Memory B cell (primary cell): ENCODE measurements at places on chromosomes 4 and X.

GRCh38 chrX:147550217-147550616 is 361.5 kb upstream of the FMR1 start:
- H3K4me3 ChIP-seq, result no peak overlapping the region
- H3K4me1 ChIP-seq, result no peaks in the 10 kb centered on the region
- H3K27ac ChIP-seq, result no peak overlapping the region
- no peaks in the 10 kb centered on the region for H3K27me3 ChIP-seq
- H3K36me3 ChIP-seq, result no peaks in the 10 kb centered on the region
- no peak for DNase-seq

GRCh38 chr4:113024388-113024787 is 25.1 kb upstream of the ANK2 start:
- no peak overlapping the region for H3K27ac ChIP-seq
- H3K36me3 ChIP-seq, result no peaks in the 10 kb centered on the region
- peaks cover 6% of the 10 kb centered on the region for H3K27me3 ChIP-seq
- no peak overlapping the region for H3K4me3 ChIP-seq
- no peak for DNase-seq

DNA sequence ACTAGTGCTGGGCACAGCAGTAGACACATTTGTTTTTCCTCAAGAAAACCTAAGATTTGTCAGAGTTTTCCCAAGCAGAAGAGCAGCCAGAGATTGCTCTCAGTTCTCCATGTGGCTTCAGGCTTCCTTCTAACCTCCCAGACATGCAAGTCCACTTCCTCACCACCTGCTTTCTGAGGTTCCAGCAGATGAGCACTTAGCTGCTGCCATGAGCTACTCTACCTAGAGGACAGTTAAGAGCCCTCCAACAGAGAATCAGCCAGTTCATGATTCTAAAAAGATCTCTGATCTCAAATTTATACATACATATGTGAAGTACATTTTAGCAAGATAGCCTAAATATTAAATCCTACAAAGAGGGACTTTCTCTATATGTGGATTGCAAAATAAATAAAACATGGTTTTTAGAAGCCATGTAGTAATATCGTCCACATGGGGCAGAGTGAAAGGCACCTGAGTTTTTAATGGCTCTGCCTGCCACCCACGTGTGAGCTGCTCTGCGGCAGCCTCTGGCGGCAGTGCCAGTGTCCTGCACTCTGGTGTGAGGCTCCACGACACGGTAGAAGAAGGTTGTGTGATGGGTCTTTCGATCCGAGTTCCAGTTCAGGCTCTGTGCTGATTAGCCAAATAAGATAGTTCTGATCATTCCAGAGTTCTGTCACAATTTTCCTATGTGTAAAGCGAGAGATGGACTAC is 10.3 kb downstream of the CYP4V2 start:
- DNase-seq, result peak; percentile 29
- H3K36me3 ChIP-seq, result peaks cover 10% of the 10 kb centered on the region
- H3K27me3 ChIP-seq, result no peaks in the 10 kb centered on the region
- H3K4me1 ChIP-seq, result peaks cover 18% of the 10 kb centered on the region

GRCh38 chrX:118225711-118226428 is 109.3 kb upstream of the KLHL13 start:
- H3K27me3 ChIP-seq, result peaks cover 2% of the 10 kb centered on the region
- H3K4me1 ChIP-seq, result no peaks in the 10 kb centered on the region
- no peaks in the 10 kb centered on the region for H3K36me3 ChIP-seq

GRCh38 chr4:997375-998071 is 4.3 kb upstream of the SLC26A1 start:
- H3K4me1 ChIP-seq, result peaks cover 22% of the 10 kb centered on the region
- peaks cover 14% of the 10 kb centered on the region for H3K27me3 ChIP-seq
- H3K4me3 ChIP-seq, result peak overlapping the region; percentile 44
- peaks cover 1% of the 10 kb centered on the region for H3K36me3 ChIP-seq
- no peak for DNase-seq

DNA sequence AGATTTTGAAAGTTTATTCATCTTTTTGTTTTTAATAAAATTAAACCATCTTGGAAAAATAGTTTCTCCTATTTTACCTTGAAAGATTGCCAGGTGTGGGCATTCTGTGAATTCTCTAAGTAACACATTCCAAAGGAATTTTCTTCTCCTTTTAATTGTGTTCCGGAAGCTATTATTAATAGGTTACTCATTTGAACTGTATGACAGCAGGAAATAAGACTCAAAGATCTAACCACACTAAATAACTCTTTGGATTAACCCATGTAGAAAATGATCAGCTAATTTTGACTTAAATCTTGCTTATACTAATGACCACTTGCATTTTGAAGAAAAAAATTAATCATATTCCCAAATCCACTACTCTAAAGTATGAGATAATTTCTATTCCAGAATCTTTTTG is 17.6 kb upstream of the CCNI start:
- H3K4me1 ChIP-seq, result peaks cover 16% of the 10 kb centered on the region
- no peaks in the 10 kb centered on the region for H3K27me3 ChIP-seq
- H3K4me3 ChIP-seq, result no peak overlapping the region
- no peaks in the 10 kb centered on the region for H3K36me3 ChIP-seq
- no peak for DNase-seq
- H3K27ac ChIP-seq, result no peak overlapping the region

GRCh38 chr4:78734441-78735162 is 41.5 kb upstream of the BMP2K start:
- peak overlapping the region; percentile 56 for H3K27ac ChIP-seq
- H3K36me3 ChIP-seq, result no peaks in the 10 kb centered on the region
- no peaks in the 10 kb centered on the region for H3K27me3 ChIP-seq

DNA sequence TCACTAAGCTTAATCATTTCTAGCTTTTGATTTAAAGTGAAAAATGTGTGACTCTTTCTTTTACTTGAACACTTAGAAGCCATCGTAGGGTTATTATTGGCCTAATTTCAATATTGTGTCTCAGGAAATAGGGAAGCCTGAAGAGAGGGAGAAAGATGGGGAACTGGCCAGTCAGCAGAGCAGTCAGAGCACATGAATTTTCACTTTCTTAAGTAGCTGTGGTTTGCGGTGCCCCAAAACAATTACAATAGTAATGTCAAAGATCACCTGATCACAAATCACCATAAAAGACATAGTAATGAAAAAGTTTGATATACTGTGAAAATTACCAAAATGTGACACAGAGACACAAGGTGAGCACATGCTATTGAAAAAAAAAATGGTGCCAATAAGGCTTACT is 45.5 kb downstream of the CENPC start:
- peak overlapping the region; percentile 76 for H3K27ac ChIP-seq
- no peaks in the 10 kb centered on the region for H3K27me3 ChIP-seq
- H3K4me1 ChIP-seq, result peaks cover 6% of the 10 kb centered on the region
- H3K4me3 ChIP-seq, result no peak overlapping the region

- H3K27ac ChIP-seq, result no peak overlapping the region
- no peak for DNase-seq
- peaks cover 3% of the 10 kb centered on the region for H3K4me1 ChIP-seq
- H3K4me3 ChIP-seq, result no peak overlapping the region
Observed at GRCh38 chr4:48557478-48557877, 67.4 kb downstream of the ZAR1 start.

GRCh38 chr4:181860157-181860556 is 383.0 kb upstream of the TENM3 start:
- no peaks in the 10 kb centered on the region for H3K36me3 ChIP-seq
- no peak for DNase-seq

GRCh38 chr4:1026115-1026514 is 14.7 kb downstream of the FGFRL1 start:
- peak overlapping the region; percentile 91 for H3K27ac ChIP-seq
- H3K4me1 ChIP-seq, result peaks cover 17% of the 10 kb centered on the region
- H3K36me3 ChIP-seq, result peaks cover 4% of the 10 kb centered on the region
- peak; percentile 69 for DNase-seq
- peak overlapping the region; percentile 55 for H3K4me3 ChIP-seq

GRCh38 chr4:85733798-85734197 is 258.8 kb downstream of the ARHGAP24 start:
- H3K4me1 ChIP-seq, result peaks cover 46% of the 10 kb centered on the region
- no peak for DNase-seq
- peaks cover 12% of the 10 kb centered on the region for H3K36me3 ChIP-seq
- H3K4me3 ChIP-seq, result no peak overlapping the region

- H3K4me3 ChIP-seq, result no peak overlapping the region
- no peaks in the 10 kb centered on the region for H3K36me3 ChIP-seq
- H3K27ac ChIP-seq, result no peak overlapping the region
- no peaks in the 10 kb centered on the region for H3K4me1 ChIP-seq
- H3K27me3 ChIP-seq, result peaks cover 2% of the 10 kb centered on the region
- DNase-seq, result no peak
Observed at GRCh38 chr4:155638195-155638965, 28.3 kb upstream of the GUCY1A1 start.

GRCh38 chr4:212438-213188 is 88.3 kb downstream of the ZNF718 start:
- DNase-seq, result no peak
- peaks cover 19% of the 10 kb centered on the region for H3K36me3 ChIP-seq
- H3K27me3 ChIP-seq, result peaks cover 2% of the 10 kb centered on the region
- no peak overlapping the region for H3K27ac ChIP-seq
- H3K4me1 ChIP-seq, result peaks cover 14% of the 10 kb centered on the region
- H3K4me3 ChIP-seq, result peak overlapping the region; percentile 68

- peaks cover 11% of the 10 kb centered on the region for H3K4me1 ChIP-seq
- H3K36me3 ChIP-seq, result peaks cover 5% of the 10 kb centered on the region
- H3K27me3 ChIP-seq, result no peaks in the 10 kb centered on the region
- H3K27ac ChIP-seq, result no peak overlapping the region
- DNase-seq, result no peak
- no peak overlapping the region for H3K4me3 ChIP-seq
Observed at GRCh38 chrX:3585719-3586118, 127.7 kb downstream of the PRKX start.

GRCh38 chr4:149555799-149556198 is 259.8 kb downstream of the IQCM start:
- H3K27ac ChIP-seq, result no peak overlapping the region
- DNase-seq, result no peak
- no peaks in the 10 kb centered on the region for H3K4me1 ChIP-seq
- H3K36me3 ChIP-seq, result no peaks in the 10 kb centered on the region
- H3K4me3 ChIP-seq, result no peak overlapping the region

GRCh38 chrX:24426921-24427746 is 38.0 kb upstream of the PDK3 start:
- peaks cover 2% of the 10 kb centered on the region for H3K27me3 ChIP-seq
- no peak overlapping the region for H3K27ac ChIP-seq
- H3K36me3 ChIP-seq, result peaks cover 2% of the 10 kb centered on the region
- H3K4me1 ChIP-seq, result peaks cover 5% of the 10 kb centered on the region
- no peak for DNase-seq
- H3K4me3 ChIP-seq, result no peak overlapping the region

DNA sequence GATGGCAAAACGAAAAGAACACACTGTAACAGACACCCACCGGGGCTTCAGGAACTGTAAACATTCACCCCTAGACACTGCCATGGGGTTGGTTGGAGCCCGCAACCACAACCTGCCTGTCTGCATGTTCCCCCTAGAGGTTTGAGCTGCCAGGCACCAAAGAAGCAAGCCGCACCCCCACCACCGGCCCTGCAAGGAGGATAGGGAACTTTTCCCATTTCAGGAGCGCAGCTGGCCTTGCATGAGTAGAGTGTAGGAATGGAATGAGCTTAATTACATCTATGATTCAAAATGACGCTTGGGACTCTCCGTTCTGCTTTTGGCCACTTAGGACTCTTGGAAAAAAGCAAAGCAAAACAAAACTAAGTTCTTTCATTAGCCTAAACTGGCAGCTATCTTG is 243.6 kb upstream of the CTSO start:
- DNase-seq, result no peak
- H3K27ac ChIP-seq, result no peak overlapping the region
- no peaks in the 10 kb centered on the region for H3K36me3 ChIP-seq
- H3K27me3 ChIP-seq, result no peaks in the 10 kb centered on the region
- H3K4me1 ChIP-seq, result no peaks in the 10 kb centered on the region

- no peak overlapping the region for H3K4me3 ChIP-seq
- H3K27me3 ChIP-seq, result peaks cover 5% of the 10 kb centered on the region
- DNase-seq, result no peak
- H3K36me3 ChIP-seq, result no peaks in the 10 kb centered on the region
- no peak overlapping the region for H3K27ac ChIP-seq
Observed at GRCh38 chrX:34658326-34658725, 1.2 kb upstream of the TMEM47 start.

- no peak overlapping the region for H3K27ac ChIP-seq
- no peak for DNase-seq
- H3K36me3 ChIP-seq, result no peaks in the 10 kb centered on the region
- no peak overlapping the region for H3K4me3 ChIP-seq
Observed at GRCh38 chr4:73675623-73676022, 55.4 kb upstream of the RASSF6 start.

DNA sequence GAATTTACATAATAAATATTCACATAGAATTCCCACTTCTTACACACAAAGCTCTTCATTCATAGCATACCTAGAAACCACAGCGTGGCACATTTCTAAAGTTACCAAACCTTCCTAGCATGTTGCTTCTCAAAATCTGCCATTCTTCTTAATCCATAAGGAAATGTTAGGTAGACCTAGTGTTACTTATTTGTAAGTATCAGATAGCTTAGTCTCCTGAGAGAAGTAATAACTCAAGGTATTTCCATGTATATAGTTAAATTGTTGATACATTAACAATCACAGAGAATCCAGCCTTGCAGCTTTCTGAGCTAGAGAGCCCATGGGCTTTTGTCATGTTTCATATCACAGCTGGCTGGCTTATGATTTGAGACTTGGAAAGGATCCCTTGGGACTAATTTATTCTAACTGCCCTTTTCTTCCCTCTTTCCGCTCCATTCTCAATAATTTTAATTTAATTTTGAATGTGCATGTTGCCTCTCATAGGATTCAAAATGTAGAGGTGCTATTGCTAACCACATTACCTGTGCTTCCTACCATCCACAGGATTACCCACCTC is 17.6 kb downstream of the SH3RF1 start:
- no peak overlapping the region for H3K4me3 ChIP-seq
- no peaks in the 10 kb centered on the region for H3K36me3 ChIP-seq
- H3K27me3 ChIP-seq, result no peaks in the 10 kb centered on the region
- no peak overlapping the region for H3K27ac ChIP-seq
- H3K4me1 ChIP-seq, result peaks cover 6% of the 10 kb centered on the region

- H3K27ac ChIP-seq, result peak overlapping the region; percentile 98
- peaks cover 16% of the 10 kb centered on the region for H3K36me3 ChIP-seq
- DNase-seq, result no peak
- H3K4me1 ChIP-seq, result peaks cover 24% of the 10 kb centered on the region
- H3K4me3 ChIP-seq, result peak overlapping the region; percentile 97
- H3K27me3 ChIP-seq, result no peaks in the 10 kb centered on the region
Observed at GRCh38 chrX:49001521-49002090, 458 bp downstream of the GRIPAP1 start.

GRCh38 chr4:124144238-124144654 is 568.3 kb downstream of the ANKRD50 start:
- H3K4me3 ChIP-seq, result no peak overlapping the region
- no peaks in the 10 kb centered on the region for H3K36me3 ChIP-seq
- DNase-seq, result no peak
- H3K27me3 ChIP-seq, result no peaks in the 10 kb centered on the region
- no peak overlapping the region for H3K27ac ChIP-seq
- H3K4me1 ChIP-seq, result no peaks in the 10 kb centered on the region

GRCh38 chr4:109183931-109184490 is 118.4 kb downstream of the COL25A1 start:
- H3K27me3 ChIP-seq, result peaks cover 2% of the 10 kb centered on the region
- no peak overlapping the region for H3K4me3 ChIP-seq
- DNase-seq, result no peak
- H3K4me1 ChIP-seq, result no peaks in the 10 kb centered on the region

- no peaks in the 10 kb centered on the region for H3K4me1 ChIP-seq
- no peak overlapping the region for H3K27ac ChIP-seq
Observed at GRCh38 chr4:63566658-63567057, 842.6 kb downstream of the TECRL start.
